ENCODE measurements at places on chromosomes 6 and 20.

DNA sequence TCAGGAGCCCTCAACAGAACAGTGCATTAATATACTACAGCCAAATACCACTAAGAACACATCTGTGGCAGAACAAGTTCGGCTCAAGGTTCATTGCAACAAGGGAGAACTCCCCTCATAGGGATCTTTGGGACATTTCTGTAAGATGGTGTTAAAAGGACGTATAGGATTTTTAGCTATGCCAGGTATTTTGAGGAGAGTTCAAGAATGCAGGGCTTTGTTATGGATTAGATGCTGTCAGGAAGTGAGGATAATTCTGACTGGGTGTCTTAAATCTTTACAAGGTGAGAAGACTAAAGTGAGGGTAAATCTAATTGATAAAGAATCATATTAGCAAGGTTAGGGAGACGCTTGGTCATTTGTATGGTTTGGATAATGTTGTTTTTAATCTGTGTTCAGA is 83.7 kb upstream of the AHI1 start:
- no peak for DNase-seq

DNA sequence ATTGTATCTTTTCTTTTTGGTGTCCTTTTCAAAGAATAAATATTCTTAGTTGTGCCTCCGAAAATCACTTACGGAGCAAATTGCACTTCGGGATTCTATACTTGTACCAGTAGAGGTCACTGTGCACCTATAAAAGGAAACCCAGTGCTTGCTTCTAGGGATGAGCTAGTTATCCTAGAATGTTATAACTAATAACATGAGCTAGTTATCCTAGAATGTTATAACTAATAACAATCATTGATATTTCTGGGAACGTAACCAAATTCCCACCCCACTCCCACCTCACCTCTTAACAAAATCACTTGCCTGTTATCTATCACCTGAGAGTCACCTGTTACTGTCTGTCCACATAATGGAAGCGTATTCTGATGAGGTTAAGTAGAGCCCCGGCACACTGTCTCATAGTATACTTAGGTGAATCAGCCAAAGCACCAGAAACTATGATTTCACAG is 126.9 kb upstream of the TIAM2 start:
- DNase-seq: no peak

DNA sequence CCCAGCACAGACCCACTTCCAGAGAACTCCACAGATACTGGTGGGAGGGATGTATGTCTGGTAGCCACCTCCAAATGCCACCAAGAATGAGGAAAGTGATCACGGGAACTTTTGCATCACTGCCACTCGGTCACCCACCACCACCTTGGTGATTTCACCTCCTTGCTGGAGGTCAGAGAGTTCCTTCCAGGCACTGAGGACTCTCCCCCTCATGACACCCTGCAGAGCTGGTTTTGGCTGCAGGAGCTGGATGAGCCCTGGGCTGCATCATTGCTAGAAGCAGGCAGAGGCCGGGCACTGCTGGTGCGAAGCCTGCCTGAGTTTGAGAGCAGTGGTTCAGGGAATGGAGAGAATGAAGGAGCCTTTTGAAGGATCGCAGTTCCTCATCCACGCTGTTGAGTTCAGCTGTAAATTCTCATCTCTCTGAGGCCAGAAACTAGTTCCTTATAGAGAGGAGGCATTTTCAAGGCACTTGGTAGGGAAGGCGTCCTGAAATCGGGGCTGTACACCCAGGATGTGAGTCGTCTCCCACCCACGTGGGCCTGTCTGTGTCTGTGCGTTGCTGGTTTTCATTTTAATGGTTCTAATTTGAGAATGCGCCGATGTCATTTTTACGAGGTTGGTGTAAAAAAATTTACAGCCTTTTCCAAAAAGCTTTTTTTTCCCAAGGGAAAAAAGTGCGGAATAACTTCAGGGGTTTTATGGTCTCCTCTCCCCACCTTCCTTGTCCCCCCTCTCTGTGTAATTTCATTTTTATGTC is 25.0 kb downstream of the FOXP4 start:
- DNase-seq: no peak

GRCh38 chr6:158011980-158012566 is 30.4 kb downstream of the SYNJ2 start:
- DNase-seq: no peak

DNA sequence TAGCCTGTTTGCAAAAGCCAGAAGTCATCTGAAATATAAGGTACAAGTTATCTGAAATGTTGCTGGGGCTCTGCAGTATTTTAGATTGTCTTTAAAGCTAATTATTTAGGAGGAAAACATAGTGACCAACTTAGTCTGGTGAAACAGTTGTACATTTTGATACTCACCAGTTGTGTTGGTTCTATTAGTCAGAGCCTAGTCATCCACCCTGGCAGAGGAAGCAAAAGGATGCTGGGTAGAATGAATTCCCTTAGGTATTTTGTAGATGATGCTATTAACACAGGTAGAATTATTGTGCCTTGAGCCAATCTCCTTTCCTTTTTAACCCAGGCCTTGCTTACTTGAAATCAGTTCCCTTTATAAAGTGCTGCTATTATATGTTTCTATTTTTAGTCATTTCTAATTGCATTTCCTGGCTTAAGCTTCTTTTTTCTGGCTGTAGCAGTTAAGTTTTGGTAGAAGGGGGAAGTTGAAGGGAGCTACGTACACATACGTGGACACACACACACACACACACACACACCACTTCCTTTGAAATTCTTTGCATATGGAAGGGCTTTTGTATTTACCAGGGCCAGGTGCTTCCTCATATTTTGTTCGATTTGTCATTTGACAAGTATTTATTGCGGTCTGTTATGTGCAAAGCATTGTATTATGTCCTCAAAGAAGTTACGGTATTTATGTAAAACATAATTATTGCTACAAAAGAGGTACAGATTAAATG is 82.4 kb downstream of the RTN4IP1 start:
- no peak for DNase-seq

- DNase-seq: no peak
These were observed 15.6 kb upstream of the MATN4 start for GRCh38 chr20:45323731-45324130.

DNA sequence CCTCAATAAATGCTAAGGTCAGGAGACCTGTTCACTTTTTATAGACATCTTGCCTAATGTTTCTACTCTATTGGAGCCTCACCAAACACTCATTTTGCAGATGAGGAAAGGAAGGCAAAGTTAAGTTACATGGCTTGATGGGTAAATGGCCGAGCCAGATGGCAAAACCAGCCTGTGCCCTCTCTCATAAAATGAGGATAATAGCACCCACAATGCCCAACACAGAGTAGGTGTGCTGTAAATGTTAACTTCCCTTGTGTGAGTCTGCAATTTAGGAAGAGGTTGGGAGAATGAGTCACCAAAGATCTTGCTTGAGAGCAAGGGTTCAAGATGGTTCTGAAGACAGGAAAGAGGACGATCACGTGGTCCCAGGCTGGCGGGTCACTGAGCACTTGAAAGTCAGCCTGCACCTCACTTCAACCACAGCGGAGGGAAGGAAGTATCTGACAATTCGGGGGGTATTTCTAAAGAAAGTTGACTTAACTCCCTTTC is 3.3 kb downstream of the KCNK5 start:
- DNase-seq: no peak

GRCh38 chr6:143135797-143136561 is 75.3 kb downstream of the AIG1 start:
- no peak for DNase-seq

- no peak for DNase-seq
These were observed 28.9 kb upstream of the CCR6 start for GRCh38 chr6:167093922-167094432.

DNA sequence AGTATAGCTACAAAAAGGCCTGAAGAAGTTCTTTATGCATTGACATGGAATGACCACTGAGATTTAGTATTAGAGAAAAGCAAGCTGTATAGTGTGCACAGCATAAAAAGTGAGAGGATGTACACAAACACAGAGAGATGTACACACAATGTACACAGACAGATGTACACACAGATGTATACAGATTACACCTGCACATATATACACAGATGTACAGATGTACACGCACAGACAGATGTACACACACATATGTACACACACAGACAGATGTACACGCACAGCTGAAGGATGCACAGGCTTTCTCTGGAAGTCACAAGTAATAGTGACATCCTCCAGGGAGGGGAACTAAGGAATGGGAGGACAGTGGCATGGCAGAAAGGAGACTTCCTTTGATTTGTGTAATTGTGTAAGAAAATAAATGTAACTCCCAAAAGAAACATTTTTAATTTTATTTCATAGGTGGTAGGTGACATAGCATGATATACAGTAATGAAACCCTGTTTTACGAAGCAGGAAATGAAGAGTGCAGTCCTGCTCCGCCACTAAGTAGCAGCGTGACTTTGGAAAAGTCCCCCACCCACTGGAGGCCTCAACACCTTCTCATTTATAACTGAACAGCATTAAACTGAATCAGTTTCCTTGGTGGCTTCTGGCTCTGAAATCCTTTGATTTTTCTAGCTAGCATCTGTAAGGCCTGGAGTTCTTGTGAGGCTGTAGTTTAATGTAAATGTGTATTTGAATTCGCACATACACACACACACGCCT is 14.1 kb downstream of the NFATC2 start:
- DNase-seq: no peak

DNA sequence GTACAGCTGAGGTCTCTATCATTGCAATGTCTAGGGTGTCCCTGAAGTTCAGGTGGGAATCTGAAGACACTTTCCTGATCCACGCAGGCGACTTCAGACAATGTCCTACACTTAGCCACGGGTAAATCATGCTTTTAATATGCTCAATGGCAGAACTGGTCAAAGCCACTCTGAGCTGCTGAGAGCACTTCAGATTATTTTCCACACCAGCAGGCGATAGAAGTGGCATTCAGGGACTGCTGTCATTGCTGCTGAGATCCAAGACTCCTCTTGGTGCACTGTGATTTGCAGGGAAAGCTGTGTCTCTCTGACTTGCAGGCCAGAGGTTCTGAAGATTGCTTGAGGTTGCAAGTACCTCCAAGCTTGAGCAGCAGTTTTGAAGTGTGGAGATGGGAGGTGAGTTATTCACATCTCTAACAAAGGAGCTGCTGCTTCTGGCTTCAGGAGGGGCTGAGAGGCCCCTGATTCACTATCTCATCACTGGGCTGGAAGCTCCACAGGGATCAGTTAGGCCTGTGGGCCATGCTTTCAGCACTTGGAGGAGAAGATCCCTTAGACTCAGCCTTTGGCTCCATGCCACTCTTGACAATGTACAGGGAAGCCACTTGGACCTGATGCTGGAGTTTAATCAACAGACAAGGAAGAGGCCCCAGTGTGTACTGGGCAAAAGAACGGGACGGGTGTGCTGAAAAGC is 2.9 kb upstream of the SSTR4 start:
- no peak for DNase-seq

DNA sequence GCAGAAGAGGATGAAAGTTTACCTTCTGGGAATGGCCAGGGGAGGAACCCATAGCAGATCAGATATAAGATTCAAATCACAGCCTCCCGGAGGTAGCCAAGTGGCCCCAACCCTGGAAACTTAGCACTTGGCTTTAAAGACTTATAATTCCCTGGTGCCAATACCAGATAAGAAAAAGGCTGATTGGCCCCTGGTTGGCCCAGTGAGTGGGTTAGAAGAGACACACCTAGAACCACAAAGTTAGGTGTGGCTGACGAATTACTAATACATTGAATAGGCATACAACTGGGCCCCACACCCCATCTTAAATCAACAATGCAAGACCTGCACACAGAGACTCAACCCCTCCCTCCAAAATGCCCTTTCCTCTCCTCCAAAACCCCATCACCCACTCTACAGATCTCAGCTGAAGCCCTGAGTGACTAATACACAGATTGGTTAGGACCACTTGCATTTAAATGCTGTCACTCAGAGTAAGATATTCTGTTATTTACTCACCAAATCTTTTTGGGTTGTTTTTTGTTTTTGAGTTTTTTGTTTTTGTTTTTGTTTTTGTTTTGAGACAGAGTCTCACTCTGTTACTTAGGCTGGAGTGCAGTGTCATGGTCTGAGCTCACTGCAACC is 315.4 kb upstream of the JARID2 start:
- DNase-seq: no peak

DNA sequence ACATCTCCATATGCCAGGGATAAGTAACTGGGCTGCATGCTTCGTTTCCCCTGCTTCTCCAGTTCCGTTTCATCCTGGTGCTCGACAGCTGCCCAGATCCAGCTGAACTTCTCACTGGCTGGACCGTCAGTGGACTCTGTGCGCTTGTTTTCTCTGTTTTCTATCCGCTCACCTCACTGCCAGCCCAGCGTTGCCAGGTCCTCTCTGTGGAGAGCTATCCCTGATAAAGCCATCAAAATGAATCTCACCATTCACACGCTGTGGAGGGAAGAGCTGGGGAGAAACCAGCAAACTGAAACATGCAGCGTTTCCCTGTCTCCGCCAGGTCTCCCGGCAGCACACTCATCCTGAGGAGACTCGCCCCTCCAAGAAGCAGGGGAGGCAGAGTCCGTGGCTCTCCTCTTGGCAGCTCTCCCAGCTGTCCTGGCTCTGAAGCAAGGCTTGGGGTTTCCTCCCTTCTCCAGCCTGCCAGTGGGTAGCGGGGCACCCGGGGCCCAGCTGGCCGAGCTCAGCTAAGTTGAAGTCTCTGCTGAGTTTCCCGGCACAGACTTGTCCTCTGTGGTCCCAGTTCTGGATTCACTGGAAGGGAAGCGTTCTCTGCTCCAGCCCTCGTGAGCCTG is 160.9 kb downstream of the DTNBP1 start:
- no peak for DNase-seq

DNA sequence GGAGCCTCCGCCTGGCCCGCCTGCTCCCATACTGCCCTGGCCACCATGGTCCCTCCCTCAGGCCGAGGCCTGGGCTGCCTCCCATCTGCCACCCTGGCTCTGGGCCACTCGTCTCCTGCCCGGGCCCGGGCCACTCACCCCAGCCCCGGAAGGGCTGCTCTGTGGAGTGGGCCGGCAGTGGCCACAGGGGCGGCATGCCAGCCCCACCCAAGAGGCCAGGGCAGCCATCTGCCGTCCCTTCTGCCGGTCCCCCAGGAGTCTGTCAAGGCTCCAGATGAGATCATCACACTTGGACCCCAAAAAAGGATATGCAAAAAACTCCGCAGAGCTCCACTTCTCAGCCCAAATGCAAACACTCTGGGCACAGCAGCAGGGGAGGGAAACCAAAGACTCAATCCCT is 23.8 kb upstream of the TLDC2 start:
- DNase-seq: no peak

DNA sequence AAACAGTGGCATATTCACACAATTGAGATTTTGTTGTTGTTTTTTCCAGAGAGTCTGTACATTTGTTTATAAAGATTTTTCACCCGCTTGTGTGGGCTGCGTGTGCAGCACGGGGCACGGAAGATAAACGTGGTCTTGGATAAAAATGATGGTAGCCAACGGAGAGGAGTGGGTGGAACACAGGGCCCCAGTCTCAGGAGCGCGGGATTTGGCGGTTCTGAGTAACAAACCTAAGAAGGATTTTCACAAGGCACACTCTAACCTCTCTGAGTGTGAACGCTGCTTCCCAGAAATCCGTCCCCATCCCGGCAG is 3.6 kb upstream of the BNIP5 start:
- no peak for DNase-seq

Data from activated naive CD4-positive, alpha-beta T cell (primary cell).